Ascending aorta (tissue), 2 donors: ENCODE measurements at places on chromosomes 2 and 18.

GRCh38 chr2:5315512-5315911 lies 376.7 kb upstream of the SOX11 start:
- no peak for DNase-seq

- DNase-seq, result no peak
Observed at GRCh38 chr2:162069267-162069903, 4.6 kb downstream of the DPP4 start.

- DNase-seq, result peak; percentile 38
Observed at GRCh38 chr2:96638144-96639121, at the start of gene KANSL3. KANSL3 (minus strand) TSS chr2:96638312; CDS start chr2:96637135, 1,177 bp downstream.

DNA sequence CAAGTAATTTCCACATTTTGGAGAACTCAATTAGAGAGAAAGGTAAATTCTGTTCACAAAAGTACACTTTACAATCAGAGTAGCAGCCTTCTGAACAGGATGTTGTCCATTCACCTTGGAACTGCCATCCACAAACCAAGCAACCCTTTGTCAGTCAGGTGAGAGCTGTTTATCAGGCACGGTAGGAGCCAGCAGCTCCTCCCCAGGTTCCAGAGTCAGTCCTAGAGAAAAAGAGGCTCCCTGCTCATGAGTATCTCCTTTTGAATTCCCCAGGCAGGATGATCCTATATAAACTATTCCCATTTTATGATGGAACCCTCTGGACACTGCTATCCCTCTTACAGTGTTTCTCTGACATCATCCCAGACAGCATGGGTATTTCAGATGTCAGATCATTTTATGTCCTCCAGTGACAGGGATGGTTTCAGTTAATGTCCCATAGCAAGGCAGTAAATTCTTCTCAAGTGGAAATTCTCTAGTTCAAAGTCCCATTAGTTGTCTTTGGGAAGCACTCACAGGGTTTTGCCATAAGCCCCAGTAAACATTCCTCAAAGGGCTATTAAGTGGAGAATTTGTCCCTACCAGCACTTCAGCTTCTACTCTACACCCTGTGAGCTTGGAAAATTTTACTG lies 34.5 kb upstream of the CSRNP3 start:
- no peak for DNase-seq

- no peak for DNase-seq
Observed at GRCh38 chr18:6976935-6977334, 140.7 kb downstream of the LAMA1 start.

GRCh38 chr2:49053156-49053555 lies 101.2 kb downstream of the FSHR start:
- DNase-seq, result no peak

DNA sequence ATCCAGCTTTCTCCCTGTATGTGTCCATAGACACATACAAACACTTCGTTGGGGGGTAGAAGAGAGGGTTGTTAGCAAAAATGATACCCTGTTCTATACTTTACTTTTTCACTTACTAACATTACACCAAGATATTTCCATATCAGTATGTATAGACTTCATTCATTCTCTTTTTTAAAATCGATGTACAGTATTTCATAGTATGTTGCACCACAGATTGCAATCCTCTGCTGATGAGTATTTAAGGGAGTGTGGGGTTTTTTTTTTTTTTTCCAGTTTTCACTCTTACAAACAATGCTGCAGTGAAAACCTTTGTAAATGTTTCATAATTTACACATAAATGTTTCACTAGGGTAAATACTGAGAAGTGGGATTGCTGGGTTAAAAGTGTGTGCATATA lies 402.3 kb downstream of the LRATD1 start:
- DNase-seq, result no peak

- no peak for DNase-seq
Observed at GRCh38 chr2:43070676-43071502, 155.5 kb downstream of the ZFP36L2 start.

- peak; percentile 72 for DNase-seq
Observed at GRCh38 chr2:227860221-227860641, 11.2 kb upstream of the DAW1 start.

GRCh38 chr18:43876286-43876685 lies 599.0 kb upstream of the SYT4 start:
- DNase-seq, result no peak
